Activated naive CD4-positive, alpha-beta T cell treated with Interleukin-2 at 50 U/mL for 16 hours (primary cell): ENCODE measurements at places on chromosomes 7 and 10.

GRCh38 chr7:5450549-5451327 is 27.1 kb upstream of the TNRC18 start:
- DNase-seq, result peak; percentile 40

GRCh38 chr7:121102619-121103018 is 114.1 kb downstream of the CPED1 start:
- DNase-seq, result no peak

DNA sequence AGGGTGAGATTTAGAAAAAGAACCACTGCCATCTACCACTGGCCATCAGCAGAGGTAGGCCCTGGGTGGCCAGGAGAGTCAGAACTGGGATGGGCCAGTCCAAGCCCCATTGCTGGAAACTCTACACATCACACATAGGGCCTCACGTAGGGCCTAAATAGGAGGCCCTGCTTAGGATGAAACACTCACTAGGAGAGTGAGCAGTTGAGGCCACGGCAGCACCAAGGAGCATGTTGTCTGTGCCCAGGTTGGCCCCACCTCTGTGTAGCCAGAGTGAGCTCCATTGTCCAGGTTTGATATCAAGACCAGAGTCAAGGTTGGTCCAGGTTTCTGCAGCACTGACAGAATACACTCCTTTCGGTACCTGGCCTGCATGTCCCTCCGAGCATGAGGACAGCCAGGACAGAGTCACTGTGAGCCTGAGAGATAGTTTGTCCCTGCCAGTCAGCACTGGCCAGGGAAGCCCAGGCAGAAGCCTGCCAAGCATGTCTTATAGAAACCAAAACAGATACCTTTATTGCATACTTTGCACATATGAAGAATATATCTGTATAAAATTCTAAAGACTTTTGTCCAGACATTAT is 77.9 kb upstream of the CAMK2B start:
- DNase-seq, result no peak

DNA sequence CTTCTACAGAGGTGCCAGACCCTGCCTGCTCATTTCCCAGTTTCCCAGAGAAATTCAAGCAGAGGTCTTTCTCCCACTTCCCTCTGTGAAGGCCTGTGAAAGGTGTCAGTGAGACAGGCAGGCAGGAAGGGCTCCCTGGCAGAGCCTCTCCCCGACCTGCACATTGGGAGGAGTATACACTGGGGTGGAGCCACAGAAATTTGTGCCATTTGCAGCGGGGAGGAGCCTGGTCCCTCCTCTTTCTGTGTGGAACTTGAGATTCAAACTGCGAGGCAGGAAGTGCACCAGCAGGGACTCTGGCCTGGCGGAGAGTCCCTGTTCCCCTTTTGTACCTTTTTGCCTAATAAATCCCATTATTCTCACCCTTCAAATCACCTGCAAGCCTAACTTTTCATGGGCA is 54.6 kb upstream of the OPN4 start:
- no peak for DNase-seq

GRCh38 chr10:35592441-35592840 is 12.7 kb upstream of the GJD4 start:
- DNase-seq, result no peak

- peak; percentile 16 for DNase-seq
Measured at GRCh38 chr7:127792528-127793342, 140.7 kb downstream of the SND1 start.

GRCh38 chr7:32618987-32619386 is 123.7 kb downstream of the AVL9 start:
- no peak for DNase-seq

GRCh38 chr10:72665925-72666324 is 26.0 kb upstream of the MCU start:
- no peak for DNase-seq

DNA sequence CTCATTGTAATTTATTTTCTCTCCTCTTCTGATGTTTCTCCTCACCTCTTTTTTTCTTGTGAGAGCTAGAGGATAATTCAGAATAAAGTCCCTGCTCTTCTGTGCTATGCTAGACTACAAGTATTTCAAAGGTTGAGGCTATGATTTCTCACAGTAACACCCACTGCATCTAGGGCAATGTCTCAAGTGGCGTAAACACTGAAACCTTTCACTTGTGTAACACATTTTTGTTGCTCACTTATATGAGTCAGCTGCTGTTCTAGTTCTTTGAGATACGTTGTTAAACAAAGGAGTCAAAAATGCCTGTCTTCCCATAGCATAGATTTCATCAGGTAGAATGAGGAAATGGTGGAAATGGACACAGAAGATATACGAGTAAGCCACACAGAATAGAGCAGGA is 305.1 kb upstream of the PITRM1 start:
- DNase-seq, result no peak

- DNase-seq, result no peak
Measured at GRCh38 chr7:88140947-88141346, 78.9 kb downstream of the SRI start.

DNA sequence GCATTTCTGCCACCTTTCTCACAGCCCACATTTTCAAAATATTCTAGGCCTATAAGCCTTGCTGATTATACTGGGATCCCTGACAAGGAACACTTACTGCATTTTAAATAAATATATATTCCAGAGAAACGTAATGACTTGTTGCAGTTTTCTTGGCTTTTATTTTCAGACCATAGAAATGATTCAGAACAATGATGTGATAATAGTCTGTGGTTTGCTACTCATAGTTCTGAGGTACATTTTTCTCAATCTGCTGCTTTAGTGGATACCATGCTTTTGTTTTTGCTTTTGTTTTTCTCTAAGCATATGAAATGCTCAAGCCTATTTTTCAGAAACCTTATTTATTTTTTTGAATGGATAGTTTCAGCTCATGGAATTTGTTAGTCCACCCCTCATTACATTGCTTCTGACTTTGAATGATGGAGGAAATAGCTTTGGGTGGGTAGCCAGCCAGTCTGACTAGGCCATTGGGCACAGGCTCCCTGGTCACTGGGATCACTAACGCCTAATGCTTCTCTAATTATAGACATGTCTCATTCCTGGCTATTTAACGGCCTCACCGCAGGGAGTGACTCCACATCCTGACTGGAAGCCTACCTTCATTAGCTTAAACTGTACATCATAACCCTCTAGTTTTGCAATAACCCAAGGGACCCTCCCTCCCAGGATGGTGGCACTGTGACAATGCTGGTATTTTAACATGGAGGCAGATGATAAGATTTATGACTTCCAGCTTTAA is 66.1 kb downstream of the MBL2 start:
- no peak for DNase-seq

DNA sequence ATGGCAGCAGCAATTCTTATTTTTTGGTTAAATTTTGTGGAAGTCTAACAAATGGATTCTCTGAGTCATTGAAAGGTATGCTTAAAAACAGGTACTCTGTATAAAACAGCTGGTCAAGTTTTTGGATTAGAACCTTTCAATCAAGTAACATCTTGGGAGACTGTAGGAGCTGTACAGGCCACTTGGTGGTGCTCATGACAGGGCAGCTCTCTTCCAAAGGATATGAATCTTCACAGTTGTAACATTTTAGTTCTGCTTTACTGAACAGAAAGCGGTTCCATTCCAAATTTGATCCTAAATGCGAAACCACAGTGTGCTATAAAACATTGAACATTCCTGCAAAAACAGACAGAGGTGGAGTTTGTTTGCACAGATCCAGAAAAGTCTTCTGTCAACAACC is 44.5 kb upstream of the AGR3 start:
- no peak for DNase-seq

DNA sequence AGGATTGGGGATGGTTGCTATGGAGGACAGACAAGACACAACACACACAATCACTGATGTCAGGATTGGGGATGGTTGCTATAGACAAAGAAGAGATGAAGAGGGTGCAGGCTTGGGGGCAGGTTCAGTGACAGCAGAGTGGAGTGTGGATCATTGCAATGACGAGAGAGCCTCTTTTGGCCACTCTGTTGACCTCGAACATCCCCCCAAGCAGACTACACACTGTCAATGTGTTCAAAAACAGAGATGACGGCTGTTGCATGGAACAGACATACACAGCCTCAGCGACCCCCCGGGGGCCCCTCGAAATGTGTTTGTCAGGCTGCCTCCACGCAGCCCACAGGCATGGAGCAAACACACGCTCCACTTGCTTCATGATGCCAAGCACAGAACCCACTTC is 133.0 kb downstream of the PTPRN2 start:
- DNase-seq, result no peak

GRCh38 chr7:156494960-156495359 is 145.6 kb upstream of the RNF32 start:
- DNase-seq, result no peak

DNA sequence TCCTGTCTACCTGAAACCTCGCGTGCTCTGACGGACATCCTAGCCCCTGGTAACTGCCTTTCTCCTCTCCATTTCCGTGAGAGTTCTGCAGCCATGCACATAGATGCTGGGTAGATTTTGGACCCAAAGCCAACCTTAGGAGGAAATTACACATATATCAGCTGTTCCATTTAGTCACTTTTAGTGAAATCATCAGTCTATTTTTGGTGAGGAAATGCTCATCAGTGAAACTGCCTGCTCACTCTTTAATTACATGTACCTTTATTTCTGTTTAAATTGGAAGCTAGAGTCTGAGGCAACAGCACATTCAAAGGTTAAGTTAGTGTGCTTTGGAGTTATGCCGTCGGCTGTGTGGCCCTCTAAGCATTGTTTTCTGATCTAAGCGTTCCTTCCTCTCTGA is 231.3 kb downstream of the WDR37 start:
- no peak for DNase-seq

GRCh38 chr7:24685708-24686107 is 71.6 kb downstream of the GSDME start:
- DNase-seq, result no peak

- no peak for DNase-seq
Measured at GRCh38 chr7:6589151-6589828, 531 bp upstream of the INTS15 start.

DNA sequence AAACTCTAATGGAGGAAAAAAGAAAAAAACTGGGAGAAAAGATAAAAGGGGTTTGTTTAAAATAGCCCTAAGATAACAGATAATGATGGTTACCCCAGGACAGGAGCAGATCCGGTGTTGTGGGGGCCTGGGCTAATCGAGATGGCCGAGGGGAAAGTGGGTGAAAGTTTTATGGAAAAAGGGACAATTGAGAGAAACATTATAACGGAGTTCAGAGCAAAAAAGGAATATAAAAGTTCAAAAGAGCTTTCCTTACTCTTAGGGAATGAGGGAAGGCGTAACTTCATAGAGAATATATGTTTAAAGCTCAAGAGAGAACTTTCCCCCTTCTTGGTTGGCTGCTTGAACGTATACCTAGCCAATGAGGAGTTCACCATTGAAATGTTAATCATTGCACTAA is 131.4 kb downstream of the BAMBI start:
- DNase-seq, result no peak

DNA sequence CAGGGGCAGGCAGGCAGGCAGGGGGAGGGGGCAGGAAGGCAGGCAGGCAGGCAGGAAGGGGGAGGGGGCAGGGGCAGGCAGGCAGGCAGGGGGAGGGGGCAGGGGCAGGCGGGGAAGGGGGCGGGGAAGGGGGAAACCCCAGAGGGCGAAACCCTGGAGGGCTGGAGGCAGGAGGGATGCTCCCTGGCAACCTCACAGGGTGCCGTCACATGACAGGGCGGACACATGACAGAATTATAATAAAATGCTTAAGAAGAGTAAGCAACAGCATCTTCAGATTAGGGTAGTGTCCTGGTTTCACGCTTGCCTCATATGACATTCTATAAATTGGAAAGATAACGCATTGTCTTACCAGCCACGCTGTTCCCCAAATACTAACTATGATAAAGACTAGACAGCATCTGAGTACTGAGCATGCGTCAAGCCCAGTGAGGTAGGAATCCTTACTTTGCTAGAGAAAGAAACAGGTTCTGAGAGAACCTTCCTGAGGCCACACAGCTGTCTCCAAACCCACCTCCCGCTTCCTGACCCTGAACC is 131.6 kb downstream of the DIP2C start:
- no peak for DNase-seq

GRCh38 chr7:7956531-7957128 is 12.0 kb upstream of the GLCCI1 start:
- DNase-seq, result no peak

DNA sequence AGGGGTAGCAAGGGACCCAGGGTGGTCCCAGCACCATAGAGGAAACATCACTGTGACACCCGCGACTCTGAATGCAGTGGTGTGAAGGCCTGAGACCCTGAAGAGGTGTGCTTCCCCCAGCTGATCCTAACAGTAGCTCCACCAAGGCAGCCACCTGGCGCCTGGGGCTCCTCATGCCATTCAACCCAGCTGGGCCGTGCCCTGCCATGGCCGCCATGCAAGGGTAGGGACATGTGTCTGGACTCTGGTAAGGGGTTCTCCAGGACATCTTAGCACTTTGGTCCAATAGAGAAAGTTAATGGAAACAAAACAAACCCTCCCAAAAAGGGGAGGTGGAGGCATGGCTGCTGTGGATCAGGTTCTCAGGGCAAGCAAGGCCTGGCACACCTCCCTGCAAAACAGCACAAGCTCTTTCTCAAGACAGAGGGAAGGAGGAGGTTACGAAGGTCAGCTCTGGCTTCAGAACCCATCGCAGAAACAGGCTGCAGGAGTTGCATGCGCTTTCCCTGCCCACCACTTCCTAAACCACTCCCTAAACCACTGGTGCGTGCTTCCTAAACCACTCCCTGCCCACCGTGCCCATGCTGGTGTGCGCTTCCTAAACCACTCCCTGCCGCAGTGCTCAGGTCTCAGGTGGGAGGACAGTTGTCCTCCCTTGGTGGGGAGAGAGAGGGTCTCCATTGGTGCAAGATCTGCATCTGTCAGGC is 108.7 kb downstream of the LARP4B start:
- DNase-seq, result no peak

- no peak for DNase-seq
Measured at GRCh38 chr7:23341846-23342598, 42.9 kb downstream of the MALSU1 start.

- no peak for DNase-seq
Measured at GRCh38 chr7:51090411-51090810, 226.2 kb downstream of the COBL start.

DNA sequence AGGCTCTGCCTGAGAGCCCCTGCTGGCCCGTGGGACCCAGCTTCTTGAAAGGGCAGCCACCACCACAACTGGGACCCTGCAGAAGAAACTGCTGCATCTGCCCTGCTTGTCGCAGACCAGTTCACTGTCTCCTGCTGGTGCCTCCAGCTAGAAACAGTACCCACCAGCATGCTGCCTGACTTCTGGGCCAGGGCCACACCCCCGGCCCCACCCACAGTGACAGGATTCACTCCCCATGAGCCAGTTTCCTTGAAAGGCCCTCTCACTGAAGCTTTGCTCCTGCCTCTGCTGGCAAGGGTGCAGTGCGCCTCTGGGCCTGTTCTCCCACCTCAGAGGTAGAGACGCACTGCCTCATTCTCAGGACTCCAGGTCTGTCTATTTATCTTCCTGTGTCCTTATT is 32.4 kb downstream of the ANXA11 start:
- no peak for DNase-seq

DNA sequence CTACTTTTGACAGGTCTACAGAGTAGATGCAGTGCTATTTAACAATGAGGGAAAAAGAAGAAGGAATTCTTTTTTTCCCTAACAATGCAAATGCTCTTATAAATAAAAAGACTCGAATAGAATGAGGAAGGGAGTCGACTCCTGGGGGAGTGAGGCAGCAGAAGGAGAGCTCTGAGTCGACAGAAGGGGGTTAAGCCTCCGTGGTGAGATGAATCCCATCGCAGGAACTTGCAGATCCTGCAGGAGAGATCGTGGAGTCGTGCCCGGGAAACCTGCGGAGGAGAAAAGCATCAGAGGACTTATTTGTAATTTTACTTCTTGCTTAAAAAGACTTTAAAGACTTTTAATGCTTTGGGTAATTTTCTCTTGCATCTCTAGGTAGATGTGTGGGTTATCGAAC is 17.4 kb downstream of the ITIH2 start:
- DNase-seq, result no peak

- DNase-seq, result no peak
Measured at GRCh38 chr7:46011059-46011458, 90.0 kb upstream of the IGFBP3 start.
